ENCODE measurements at places on chromosomes 12 and 14. TPM values are rescaled to one million over a fixed set of nuclear protein-coding genes. Genes with fewer than 3 reads are reported as not detected.

The KITLG gene
- total RNA-seq = 11.1 TPM

The COPZ1 gene
- 130 TPM for total RNA-seq

The MAP1LC3B2 gene
- total RNA-seq = 3.5 TPM

The ANO4 gene
- 0.24 TPM for total RNA-seq

The BMAL2 gene
- total RNA-seq = 1.2 TPM

The RASSF9 gene
- 6.2 TPM for total RNA-seq

The IL22 gene
- total RNA-seq = not detected

The TAS2R31 gene
- 0.41 TPM for total RNA-seq

The REP15 gene
- 8.2 TPM for total RNA-seq

The KCTD10 gene
- 32.2 TPM for total RNA-seq

The SOAT2 gene
- not detected for total RNA-seq

The PNP gene
- 7.6 TPM for total RNA-seq

The PIWIL1 gene
- not detected for total RNA-seq

The POTEG gene
- total RNA-seq = not detected

The IFI27 gene
- 164 TPM for total RNA-seq

The FAM161B gene
- total RNA-seq = 3.7 TPM

The SLC25A47 gene
- total RNA-seq = not detected

The SMCO2 gene
- total RNA-seq = not detected

The OR6C65 gene
- not detected for total RNA-seq

The CKAP4 gene
- total RNA-seq = 40.2 TPM

The PLEK2 gene
- not detected for total RNA-seq

The RNASE3 gene
- total RNA-seq = not detected

The GPR68 gene
- 0.16 TPM for total RNA-seq

The TSPAN11 gene
- total RNA-seq = 1.5 TPM

The HSPA2 gene
- total RNA-seq = 15.2 TPM

The AMN gene
- total RNA-seq = 0.14 TPM

The SLC25A21 gene
- total RNA-seq = 0.76 TPM

The PTGER2 gene
- total RNA-seq = 0.76 TPM

The ZNF891 gene
- total RNA-seq = 1.2 TPM

The EFS gene
- 4.0 TPM for total RNA-seq

The ACOT6 gene
- not detected for total RNA-seq

The TULP3 gene
- total RNA-seq = 6.8 TPM

The RD3L gene
- 25.1 TPM for total RNA-seq

The KCNH5 gene
- not detected for total RNA-seq

The UBE2N gene
- 87.1 TPM for total RNA-seq

The KRT78 gene
- total RNA-seq = not detected

The SLC39A2 gene
- total RNA-seq = not detected

The MORN3 gene
- total RNA-seq = 0.11 TPM

The CCDC175 gene
- total RNA-seq = not detected

The TCTN2 gene
- total RNA-seq = 3.3 TPM

The TOMM20L gene
- total RNA-seq = not detected

The FZD10 gene
- total RNA-seq = not detected

The KRT82 gene
- total RNA-seq = not detected

The P3H3 gene
- total RNA-seq = 10.3 TPM

The SPATA7 gene
- 8.0 TPM for total RNA-seq

The PPP4R4 gene
- total RNA-seq = 0.16 TPM

The LMNTD1 gene
- not detected for total RNA-seq

Data from Right ventricle myocardium inferior (tissue), 1 donor.